ENCODE measurements at places on chromosomes 1 and 21.

DNA sequence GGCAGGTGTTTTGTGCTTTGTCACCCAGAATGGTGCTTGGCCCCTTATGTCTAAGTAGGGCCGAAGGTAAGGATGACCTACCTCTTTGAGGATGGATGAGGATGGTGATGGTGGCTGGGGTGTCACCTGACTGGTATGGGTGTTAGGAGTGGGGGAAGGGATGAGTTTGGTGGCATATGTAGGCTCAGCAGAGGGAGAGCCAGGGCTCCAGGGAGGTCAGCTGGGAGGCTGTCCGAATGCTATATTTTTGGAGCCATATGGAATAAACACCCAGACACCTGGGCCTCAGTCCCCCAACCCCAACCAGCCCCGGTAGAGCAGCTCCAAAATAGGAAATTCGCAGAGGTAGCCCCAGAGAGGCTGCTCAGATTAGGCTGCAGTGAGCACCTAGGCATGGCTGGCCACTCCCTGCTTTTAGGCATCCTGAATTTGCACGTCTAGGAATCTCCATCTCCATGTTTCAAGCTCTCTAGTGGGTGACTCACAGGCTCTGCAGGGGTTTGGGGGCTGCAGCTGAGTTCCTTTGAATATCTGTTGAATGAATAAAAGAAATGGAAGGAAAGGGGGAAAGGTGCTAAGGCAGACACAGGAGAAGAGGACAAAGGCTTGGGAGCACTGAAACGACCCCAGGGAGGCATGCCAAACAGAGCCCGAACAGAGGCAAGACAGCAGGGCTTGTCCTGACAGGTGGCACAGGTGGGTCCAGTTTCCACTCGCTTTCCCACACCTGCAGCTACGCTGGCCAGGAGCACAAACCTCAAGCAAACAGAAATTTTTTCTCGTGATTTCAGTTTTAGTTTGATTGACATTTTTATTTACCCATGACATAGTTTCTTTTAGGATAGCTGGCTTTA lies 135.3 kb upstream of the EDN2 start:
- no peak for DNase-seq

DNA sequence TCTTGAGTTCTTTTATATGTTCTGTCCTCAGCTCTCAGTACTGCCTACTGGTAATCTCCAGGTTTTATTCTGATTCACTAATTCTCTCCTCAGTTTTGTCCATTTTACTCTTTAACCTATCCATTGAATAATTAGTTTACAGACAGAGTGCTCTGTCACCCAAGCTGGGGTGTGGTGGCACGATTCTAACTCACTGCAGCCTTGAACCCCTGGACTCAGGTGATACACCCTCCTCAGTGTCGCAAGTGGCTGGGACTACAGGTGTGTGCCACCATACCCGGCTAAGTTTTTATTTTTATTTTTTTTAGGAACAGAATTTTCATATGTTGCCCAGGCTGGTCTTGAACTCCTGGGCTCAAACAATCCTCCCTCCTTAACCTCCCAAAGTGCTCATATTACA lies 14.0 kb downstream of the RAB4A start:
- no peak for DNase-seq

DNA sequence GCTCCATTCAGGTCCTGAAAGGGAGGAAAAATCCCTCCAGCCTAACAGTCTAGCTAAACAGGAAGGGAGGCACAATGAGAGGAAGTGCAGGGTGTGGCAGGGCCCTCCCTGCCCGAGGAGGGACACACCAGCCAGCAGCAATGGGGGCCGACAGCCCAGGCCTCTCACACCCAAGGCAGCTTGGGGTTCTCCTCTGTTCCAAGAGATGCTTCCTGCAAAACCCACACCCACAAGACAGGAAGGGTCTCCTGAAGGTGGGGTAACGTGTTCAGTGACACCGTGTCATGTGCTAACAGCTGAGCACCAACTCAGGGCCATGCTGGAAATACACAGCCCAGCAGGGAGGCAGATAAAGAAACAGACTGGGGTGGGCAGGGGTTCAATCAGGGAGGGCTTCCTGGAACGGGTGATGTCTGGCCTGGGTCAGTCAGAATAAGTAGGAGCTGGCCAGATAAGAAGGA lies 10.2 kb downstream of the ECE1 start:
- no peak for DNase-seq

- DNase-seq: no peak
Observed at GRCh38 chr1:94017155-94017829, 103.7 kb downstream of the ABCA4 start.

DNA sequence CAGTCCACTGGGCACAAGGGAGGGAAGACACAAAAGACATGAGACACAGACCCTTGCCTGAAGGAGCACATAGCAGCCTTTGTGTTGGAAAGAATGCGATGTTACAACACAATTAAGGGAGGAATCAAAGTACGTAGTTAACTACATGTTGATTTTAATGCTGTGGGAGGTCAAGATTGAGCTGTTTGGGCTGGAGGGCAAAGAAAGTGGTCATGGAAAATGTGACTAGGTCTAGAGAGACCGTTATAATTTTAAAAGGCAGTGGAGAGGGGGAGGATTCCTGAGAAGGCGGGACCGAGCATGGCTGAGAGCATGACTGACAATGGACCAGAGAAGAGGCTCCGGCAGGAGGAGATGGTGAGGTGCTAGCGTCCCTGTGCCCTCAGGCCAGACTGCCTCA lies 111.8 kb upstream of the ATP1A1 start:
- DNase-seq: no peak

DNA sequence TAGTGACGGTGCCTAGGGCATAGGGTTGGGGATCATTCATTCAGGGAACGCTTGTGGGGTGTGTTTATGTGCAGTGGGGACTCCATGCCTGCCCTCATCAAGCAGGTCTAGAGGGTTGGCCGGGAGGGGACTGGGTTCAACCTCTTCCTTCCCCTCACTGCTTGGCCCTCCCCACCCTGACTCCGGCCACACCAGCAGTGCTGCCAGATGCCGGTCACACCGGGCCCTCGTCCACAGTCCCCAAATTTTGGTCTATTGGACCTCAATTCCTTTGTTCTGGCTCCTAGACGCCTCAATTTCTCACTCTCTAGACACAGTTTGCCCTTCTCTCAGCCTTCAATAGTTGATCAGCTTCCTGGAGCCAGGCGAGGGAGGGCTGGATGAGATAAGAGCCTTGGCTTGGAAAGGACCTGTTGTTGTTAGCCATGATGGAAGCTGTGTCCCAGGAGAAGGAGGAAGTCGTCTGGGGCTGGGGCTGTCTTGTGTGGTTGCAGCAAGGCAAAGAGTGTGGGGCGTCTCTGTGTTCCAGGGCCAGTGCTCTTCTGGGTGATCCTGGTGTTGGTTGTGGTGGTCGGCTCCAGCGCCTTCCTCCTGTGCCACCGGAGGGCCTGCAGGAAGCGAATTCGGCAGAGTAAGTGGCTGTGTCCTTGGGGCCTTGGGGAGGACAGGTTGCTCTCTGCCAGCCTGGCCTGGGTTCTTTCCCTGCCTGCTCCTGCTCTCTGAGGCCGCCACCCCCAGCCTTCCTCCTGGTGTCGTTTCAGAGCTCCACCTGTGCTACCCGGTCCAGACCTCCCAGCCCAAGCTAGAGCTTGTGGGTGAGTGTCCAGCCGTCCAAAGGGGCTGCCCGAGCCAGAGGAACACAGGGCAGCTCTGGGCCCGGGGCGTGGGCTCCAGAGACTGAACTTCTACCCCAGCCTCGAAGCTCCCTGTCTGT lies 41.1 kb upstream of the TNFRSF1B start:
- DNase-seq: no peak

DNA sequence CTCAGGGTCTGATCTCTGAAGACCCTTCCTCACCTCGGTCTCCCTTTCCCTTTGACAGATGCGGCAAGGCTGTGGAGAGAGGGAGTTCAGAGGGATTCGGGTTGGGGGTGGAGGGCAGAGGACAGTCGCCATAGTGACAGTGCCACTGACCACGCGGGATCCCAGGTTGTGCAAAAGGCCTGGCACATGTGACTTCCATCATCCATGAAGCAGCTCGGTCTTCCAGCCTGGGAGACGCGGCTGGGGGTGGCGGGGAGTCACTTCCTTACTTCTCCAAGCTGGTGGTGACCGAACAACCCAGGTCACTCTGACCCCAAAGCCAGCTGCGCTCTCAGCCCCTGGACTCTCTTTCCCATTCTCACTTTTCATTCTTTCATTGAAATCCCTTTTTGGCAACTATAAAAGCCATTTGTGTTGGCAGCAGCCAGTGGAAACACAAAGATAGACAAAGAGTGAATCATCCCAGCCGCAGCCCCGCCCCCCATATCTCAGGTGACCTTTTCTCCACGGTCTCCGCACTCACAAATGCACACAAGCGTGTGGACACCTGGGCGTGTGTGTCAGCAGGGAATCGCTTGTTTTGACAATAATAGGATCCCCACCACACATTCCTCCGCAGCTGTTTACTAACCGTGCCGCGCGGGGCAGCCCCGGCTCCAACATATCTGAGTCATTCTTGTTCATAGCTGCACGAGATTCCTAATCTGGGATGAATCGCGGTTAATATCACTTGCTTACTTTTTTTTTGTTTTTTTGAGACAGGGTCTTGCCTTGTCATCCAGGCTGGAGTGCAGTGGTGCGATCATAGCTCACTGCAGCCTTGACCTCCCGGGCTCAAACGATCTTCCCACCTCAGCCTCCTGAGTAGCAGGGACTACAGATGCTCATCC lies 68.3 kb downstream of the DHRS3 start:
- no peak for DNase-seq

GRCh38 chr1:119714583-119714982 lies 2.8 kb downstream of the PHGDH start:
- no peak for DNase-seq
